Activated CD4-positive, CD25-positive, alpha-beta regulatory T cell (primary cell): ENCODE measurements at places on chromosomes 1 and 21.

DNA sequence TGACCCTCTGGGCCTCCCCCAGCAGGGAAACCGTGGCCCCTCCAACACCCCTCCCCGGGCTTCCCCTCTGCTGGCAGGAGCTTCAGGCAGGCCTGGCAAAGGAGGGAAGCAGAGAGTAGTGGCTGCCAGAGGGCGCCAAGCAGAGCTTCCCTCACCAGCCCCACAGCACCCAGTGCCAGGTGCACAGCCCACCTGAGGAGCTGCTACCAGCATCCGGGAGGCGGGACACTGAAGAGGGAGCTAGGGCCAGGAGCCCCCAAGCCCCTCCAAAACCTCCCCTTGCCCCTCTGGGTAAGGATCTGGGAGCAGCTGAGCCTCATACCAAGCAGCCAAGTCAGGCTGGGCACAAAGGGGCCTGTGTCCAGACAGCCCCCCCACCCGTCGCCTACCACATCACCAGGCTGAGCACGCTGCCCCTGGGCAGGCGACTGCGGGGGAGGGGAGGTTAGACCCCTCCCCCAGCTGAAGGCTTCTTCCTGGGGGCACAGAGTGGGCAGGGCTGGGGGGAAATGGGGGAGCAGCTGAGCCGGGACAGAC lies 19.6 kb downstream of the CCDC24 start:
- DNase-seq: no peak

GRCh38 chr1:47944561-47944960 lies 52.6 kb downstream of the TRABD2B start:
- no peak for DNase-seq

- DNase-seq: no peak
Observed at GRCh38 chr1:90457985-90458384, 259.1 kb downstream of the BARHL2 start.

DNA sequence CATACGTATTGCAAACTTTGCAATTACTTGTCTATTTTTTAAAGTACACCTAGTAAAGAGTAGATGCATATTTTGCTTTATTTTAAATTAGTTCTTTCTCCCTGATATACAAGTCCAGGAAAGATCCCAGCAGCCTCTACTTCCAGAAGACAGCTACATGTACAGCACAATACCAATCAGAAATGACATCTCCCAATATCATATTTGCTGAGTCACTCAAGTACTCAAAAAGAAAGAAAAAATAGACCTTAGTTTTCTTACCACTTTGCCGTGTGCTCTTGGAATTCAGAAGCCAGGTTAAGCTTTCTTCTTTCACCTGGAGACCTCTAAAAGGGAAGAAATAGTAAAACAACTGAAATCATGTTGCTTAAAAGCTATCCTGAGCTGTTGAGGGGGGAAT lies 412.6 kb upstream of the RUNX1 start:
- DNase-seq: no peak

- no peak for DNase-seq
Observed at GRCh38 chr1:41108696-41109275, 87.3 kb upstream of the SLFNL1 start.

GRCh38 chr1:19960591-19960990 lies 18.8 kb downstream of the PLA2G2A start:
- DNase-seq: no peak

- no peak for DNase-seq
Observed at GRCh38 chr1:199687321-199687720, 340.2 kb upstream of the NR5A2 start.

DNA sequence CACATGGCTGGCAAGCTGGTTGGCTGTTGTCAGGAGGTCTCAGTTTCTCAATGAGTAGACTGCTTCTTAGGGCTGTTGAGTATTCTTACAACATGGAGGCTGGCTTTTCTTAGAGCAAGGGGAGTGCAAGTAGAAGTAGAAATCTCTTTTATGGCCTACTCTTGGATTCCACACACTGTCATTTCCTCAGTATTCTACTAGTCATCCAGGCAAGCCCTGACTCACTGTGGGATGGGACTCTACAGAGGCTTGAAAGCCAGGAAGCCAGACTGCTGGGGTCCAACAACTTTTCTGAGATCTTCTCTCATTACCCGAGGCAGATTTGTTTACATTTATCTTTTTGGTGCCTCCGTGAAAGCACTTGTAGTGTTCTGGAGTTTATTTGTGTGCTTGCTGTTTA lies 196.2 kb upstream of the APP start:
- no peak for DNase-seq

DNA sequence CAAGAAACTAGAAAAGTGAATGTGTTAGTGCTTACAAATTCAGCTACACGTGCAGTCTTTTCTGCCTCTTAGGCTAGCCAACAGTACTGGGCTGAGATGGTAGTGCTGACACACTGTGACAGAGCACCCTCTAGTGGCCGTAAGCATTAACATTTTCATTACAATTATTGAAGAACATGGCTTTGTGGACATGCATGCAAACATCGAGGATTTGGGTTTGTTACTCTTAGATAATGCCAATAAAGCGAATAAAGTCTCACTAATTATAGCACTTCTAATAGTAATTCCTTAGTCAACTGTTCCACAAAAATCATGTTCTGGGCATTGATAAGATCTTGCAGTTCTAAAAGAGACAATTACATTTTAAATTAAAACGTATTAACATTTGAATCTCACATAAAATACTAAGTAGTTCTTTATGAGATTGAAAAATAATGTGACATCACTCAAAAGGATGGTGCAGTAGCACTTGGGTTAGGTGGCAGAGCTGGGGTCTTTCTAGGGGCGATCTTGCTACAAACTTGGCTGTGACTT lies 47.1 kb downstream of the MYSM1 start:
- peak; percentile 3 for DNase-seq

DNA sequence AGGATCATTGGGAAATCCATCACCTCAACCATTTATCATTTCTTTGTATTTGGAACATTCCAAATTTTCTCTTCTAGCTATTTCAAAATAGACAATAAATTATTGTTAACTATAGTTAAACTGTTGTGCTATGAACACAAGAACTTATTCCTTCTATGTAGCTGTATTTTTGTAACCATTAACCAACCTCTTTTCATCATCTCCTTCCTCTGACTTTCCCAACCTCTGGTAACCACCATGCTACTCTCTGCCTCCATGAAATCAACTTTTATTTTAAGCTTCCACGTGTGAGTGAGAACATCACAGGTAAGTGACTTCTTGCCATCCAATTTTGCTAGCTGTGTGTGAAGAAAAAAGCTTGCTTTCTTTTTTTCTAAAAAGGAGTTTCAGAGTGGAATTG lies 418 bp downstream of the IFI44L start:
- no peak for DNase-seq

- DNase-seq: no peak
Observed at GRCh38 chr21:29301691-29302090, 3.0 kb downstream of the BACH1 start.

- peak; percentile 71 for DNase-seq
Observed at GRCh38 chr1:161117759-161118581, at the start of the genes NIT1 and PFDN2. Gene NIT1, plus strand, starts transcription at chr1:161118105. Its CDS starts 72 bp downstream, at chr1:161118177. Gene PFDN2, minus strand, starts transcription at chr1:161118037. Its CDS starts 11 bp downstream, at chr1:161118026.

DNA sequence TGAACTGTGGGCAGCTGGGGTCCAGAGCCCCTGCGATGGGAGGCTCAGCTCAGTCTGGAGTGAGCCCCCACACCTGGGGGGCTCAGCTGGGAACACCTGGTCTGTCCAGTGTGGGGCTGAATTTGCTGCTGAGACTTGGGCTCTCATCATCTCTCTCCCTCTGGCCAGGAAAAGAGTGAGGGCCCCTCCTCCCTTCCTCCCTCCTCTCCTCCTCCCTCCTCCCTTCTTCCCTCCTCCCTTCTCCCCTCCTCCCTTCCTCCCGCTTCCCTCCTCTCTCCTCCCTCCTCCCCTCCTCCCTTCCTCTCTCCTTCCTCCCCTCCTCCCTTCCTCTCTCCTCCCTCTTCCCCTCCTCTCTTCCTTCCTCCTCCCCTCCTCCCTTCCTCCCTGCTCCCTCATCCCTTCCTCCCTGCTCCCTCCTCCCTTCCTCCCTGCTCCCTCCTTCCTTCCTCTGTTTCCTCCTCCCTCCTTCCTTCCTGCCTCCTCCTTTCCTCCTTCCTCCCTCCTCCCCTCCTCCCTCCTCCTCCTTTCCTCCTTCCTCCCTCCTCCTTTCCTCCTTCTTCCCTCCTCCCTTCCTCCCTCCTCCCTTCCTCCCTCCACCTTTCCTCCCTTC lies 23.5 kb upstream of the PEX10 start:
- DNase-seq: no peak
